Putamen (tissue), 1 donor: ENCODE measurements at places on chromosomes 2 and 18.
A peak's percentile ranks its signal among the peaks of the same experiment; 100 is the strongest.

- DNase-seq, result no peak
These were observed 9.5 kb downstream of the USP40 start for GRCh38 chr2:233556881-233557736.

- no peak for DNase-seq
These were observed 34.7 kb upstream of the LPIN1 start for GRCh38 chr2:11711751-11712150.

DNA sequence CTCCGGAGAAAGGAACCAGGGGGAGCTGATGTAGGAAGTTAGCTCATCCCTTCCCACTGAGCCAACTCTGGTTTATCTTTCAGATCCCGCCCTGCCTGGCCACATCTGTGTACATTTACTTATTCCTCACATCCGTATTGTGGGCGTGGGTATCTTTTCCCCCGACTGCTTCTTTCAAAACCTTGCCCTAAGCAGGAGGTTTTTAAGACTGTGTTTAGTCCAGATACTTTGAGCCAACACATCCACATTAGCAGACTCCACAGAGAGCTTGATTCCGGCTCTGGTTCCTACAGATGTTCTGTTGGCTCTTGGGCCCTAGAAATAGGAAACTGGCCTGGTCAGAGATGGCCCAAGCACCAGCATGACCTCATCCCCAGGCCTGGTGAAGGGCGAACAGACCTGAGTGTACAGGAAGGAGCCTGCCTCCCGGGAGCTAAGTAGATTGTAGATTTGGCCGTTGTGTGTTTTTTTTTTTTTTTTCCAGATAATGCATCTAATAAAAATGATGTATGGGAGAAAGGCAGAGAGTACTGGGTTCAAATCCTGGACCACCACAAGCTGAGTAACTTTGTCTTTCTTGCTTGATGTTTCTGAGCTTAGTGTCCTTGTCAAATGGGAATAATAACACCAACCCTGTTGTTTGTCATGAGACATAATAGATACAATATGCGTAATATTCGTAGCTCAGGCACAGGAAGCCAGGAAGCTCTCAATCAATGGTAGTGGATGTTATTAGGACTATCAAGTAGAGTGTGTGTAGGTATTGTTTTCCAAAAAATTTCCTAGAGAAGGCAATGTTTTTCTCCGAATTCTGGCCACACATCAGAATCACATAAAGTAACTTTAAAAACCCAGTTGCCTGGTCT lies 92.3 kb downstream of the PRKCE start:
- no peak for DNase-seq

- no peak for DNase-seq
These were observed 102.5 kb downstream of the OLA1 start for GRCh38 chr2:174145827-174146226.

GRCh38 chr2:241123816-241124536 lies 21.9 kb upstream of the MTERF4 start:
- peak; percentile 12 for DNase-seq

GRCh38 chr18:42080340-42080739 lies 125.3 kb downstream of the PIK3C3 start:
- DNase-seq, result no peak

DNA sequence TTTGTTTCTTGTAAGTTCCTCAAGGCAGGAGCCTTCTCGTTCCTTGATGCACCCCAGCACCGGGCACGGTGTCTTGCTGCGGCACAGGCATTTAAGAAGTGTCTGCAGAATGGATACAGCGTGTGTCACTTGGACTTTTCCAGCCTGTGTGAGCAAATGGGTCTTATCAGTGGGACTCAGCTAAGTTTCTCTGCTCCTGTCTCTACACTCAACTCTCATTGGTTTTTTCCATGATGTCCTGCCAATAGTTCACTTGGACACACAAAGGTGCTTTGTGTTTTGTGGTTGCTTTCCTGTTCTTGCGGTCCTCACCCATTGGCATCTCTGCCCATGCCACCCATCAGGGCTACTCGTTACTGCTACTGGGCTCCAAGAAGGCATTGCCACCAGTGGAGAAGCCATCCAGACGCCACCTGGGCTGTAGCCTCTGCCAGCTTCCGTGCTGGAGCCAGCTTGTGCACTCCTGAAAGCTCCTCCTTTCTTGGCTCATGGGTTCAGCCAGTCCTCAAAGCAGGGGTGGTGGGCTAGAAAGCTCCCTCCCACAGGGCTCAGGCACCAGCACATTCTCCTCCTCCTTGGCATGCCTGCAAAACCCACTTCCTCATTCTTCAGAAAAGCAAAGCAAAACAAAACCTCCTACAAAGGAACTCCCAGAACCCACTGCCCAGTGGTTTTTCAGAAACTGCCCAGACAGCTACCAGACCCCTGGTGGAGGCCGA lies 41.4 kb downstream of the IL1R2 start:
- DNase-seq, result peak; percentile 37

DNA sequence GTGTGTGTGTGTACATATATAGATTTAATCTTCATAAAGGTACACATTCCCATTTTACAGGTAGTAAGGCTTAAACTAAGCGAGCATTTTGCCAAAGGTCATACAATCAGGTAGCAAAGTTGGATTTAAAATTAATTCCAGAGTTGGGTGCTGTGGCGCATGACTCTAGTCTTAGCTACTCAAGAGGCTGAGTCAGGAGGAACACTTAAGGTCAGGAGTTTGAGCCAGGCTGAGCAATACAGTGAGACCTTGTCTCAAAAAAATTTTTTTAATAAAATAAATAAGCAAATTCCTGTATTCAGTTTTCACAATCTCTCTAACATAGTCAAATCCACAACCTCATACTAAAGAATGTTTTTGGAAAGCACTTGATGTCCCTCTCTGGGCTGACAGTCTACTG lies 111.5 kb upstream of the LDLRAD4 start:
- no peak for DNase-seq

DNA sequence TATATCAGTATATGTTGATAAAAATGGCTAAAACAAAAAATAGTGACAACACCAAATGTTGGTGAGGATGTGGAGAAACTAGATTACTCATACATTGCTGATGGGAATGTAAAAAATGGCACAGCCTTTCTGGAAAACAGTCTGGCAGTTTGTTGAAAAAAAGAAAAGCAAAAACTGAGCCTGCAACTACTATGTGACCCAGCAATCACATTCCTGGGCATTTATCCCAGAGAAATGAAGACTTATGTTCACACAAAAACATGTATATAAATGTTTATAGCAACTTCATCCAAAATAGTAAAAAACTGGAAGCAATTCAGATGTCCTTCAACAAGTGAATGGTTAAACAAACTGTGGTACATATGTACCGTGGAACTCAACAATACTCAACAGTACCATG lies 7.5 kb upstream of the KDSR start:
- DNase-seq, result no peak

DNA sequence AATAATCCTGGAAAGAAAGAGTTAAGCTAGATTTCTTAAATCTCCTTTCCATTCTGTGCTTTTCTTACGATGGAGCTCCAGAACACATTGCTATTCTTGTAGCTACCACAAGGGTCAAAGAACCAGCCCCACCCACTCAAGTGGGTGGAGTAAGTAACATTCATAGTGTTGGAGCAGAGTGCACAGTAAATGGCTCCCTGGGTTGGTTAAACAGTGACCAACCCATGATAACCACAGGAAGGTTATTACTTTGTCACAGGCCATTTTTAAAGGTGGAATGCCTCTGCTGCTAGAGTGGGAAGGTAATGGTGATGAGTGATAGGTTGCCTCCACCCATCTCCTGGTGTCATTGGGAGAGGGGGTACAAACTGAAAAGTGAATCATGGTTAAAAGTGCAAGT lies 13.9 kb downstream of the ARPC2 start:
- no peak for DNase-seq
